ENCODE measurements at places on chromosomes 16 and 17.

DNA sequence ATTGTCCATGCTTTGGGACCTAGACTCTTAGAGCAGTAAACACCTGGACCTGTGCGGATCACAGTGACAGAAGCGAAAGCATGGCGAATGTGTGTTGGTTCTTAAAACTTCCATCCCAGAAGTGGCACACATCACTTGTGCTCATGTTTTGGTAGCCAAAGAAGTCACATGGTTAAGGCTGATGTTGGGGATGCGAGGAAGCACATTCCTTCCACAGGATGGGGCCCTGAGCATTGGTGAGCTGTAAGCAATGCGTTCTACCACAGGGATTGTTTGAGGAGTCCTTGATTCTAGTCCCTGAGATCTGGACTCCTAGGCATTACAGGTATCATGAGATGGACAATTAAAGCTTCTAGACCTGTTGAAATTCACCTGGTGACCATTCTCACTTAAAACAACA is 375.9 kb downstream of the UTP18 start:
- no peak for DNase-seq

- no peak for DNase-seq
Measured at GRCh38 chr16:76724181-76724580, 447.0 kb downstream of the CNTNAP4 start.

- DNase-seq, result no peak
Measured at GRCh38 chr17:72604518-72604917, 483.7 kb downstream of the SOX9 start.

DNA sequence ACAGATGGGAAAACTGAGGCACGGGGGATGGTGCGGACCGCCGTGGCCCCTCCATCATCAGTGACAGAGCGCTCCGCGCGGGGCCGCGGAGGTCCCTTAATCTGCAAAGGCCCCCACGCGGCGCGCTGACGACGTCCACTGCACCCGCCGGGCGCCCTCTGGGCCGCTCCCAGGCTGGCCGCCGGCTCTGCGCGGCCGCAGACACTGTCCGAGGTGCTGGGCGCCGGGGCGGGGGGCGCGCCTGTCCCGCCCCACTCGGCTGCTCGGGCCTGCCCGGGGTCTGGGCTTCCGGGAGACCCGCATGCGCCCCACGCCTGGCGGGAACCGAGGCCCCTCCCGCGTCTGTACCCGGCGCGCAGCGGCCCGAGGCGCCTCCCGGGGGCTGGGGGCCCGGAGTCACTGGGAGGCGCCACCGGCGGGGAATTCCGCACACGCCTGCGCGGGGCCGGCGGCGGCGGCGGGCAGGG is 550 bp upstream of the RNF213 start:
- peak; percentile 86 for DNase-seq

GRCh38 chr17:71919186-71919585 is 201.6 kb upstream of the SOX9 start:
- DNase-seq, result no peak

Measured in activated T-cell treated with anti-CD3 and anti-CD28 coated beads, Interleukin-2, amount 50 U/mL, for 48 hours (primary cell).